ENCODE measurements at places on chromosomes 16 and 17. TPM values are rescaled to one million over a fixed set of nuclear protein-coding genes. Genes with fewer than 3 reads are reported as not detected.

The PIRT gene
- total RNA-seq: 1.3 TPM

DNA sequence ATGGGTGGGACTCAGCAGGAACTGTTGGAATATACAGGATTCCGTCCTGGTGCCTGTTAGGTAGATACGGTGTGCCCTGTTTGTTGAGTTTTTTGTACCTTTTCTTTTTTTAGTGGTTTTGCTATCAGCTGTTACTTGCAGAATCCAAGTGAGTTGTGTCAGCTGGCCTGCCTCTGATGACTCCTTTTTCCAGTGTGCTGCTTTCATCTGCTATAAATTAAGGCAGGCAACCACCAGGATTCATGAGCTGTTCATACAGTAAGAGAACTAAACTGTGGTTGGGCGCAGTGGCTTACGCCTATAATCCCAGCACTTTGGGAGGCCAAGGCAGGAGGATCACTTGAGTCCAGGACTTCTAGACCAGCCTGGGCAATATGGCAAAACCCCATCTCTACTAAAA is 79.9 kb downstream of the WNT3 start:
- no peak for ATAC-seq

The TAX1BP3 gene
- 118 TPM for total RNA-seq

The FBXO39 gene
- total RNA-seq: not detected

DNA sequence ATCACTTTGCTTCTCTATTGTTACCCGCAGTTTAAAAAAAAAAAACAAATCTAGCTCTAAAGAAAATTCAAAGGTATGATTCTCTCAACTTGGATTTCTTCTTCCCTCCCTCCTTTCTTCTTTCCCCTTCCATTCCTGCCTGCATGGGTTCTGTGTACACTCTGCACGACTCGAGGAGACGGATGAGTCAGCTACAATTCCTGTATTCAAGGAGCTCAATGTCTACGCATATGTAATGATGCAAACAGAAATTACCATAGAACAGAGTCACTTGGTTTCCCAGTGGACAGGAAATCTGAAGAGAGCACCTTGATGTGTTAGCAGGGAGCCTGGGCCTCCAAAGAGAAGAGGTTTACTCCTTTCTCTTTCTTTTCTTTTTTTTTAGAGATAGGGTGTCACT is 92.3 kb downstream of the VPS53 start:
- ATAC-seq: no peak

The DYNLL2 gene
- 28.3 TPM for total RNA-seq

DNA sequence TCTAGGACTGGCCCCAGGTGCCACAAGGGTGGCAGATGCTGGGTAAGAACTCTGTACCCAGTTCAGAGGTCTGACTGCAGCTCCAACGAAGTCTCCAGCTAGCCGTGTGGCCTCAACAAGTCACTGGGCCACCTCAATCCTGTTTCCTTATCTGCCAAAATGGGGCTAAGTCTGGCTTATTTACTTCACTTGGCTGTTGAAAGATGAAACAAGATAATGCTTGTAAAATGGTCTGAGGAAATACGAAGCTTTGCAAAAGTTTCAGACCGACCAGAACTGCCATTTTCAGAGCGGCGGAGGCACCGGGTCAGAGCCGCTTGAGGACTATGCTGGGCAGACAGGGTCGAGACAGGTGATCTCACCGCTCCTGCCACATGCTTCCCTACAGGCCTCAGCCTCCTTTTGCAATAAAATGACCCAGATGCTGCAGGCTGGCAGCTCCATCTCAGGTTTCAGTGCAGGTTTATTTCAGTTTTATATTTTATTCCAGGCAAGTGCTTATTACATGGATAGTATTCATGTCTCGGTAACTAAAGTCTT is 17.2 kb downstream of the MNT start:
- ATAC-seq: no peak

DNA sequence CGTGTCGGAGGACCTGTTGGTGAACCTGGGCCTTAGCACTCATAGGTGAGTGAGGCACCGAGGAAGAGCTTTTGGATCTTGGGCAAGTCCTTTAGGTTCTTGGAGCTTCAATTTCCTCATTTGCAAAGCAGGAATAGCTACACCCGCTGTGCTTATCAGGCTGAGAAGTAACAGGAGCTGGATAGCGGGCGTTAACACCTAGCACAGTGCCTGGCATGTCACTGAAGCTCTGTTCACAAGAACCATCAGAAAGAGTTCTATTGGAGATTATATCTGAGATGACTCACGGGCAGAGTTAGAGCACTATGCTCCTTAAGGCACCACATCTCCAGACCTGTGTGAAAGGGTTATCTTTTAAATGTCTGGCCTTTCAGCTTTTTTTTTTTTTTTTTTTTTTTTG is 12.8 kb downstream of the MEOX1 start:
- ATAC-seq: no peak

DNA sequence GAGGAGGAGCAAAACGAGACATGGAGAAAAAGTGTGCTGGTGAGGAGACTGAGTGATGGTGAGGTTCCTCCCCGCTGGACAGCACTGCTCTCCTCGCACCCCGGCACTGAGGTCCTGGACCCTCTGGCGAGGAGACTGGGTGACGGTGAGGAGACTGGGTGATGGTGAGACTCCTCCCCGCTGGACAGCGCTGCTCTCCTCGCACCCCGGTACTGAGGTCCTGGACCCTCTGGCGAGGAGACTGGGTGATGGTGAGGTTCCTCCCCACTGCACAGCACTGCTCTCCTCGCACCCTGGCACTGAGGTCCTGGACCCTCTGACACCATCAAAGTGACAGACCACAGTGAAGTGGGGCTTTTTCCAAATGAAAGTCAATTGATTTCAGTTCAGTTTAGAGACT is 10.9 kb downstream of the PITPNA start:
- no peak for ATAC-seq

- ATAC-seq: no peak
These were observed 467.1 kb downstream of the WWOX start for GRCh38 chr16:78566397-78567073.

GRCh38 chr17:82297280-82297713 is 20.1 kb downstream of the CD7 start:
- peak; percentile 34 for ATAC-seq

All from gastroesophageal sphincter (tissue), 4 donors.